ENCODE measurements at places on chromosomes 3 and 15.

DNA sequence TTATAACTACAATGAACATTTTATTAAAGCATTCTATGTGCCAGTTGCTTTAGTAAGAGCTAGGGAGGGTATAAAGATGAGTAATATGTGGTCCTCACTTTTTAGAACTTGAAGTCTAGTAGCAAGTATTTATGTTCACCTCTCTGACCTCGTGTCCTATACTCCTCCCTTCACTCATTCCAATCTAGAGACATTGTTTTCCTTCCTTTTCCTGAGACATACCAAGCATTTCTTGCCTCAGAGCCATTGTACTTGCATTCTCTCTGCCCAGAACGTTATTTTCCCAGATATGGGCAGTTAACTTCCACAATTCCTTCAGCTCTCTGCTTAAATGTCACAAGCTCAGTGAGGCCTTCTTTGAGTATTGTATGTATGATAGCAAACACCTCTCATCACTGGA is 408.6 kb downstream of the PDCD6IP start:
- DNase-seq: no peak

DNA sequence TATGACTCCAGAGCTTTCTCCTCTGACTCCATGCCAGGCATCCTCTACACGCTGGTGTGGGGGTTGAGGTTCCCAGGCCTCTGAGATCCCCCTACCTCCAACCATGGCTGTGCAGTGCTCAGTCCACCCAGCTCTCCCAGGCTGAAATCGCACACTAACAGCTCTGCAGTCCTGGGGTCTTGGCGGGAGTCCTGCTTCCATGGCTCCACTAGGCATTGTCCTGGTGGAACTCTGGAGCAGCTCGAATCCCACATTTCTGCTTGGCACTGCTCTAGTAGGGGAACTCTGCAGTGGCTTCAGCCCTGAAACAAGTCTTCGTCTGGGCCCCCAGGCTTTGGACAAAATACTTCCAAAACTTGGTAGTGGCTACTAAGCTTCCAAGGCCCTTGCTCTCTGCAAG is 50.7 kb downstream of the ROPN1B start:
- DNase-seq: no peak

DNA sequence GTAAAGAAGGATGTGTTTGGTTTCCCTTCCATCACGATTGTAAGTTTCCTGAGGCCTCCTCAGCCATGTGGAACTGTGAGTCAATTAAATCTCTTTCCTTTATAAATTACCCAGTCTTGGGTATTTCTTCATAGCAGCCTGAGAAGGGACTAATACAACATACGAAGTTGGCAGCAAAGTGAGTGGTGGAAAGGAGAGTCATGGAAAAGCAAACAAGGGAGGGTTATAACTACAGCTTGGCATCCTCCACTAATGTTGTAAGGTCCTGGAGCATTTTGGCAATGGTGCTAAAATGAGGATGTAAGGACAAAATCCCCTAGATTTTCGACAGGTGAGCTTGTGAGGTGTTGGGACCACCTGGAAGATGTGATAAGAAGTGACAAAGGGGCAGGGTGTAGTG is 5.8 kb upstream of the TMEM41A start:
- no peak for DNase-seq

DNA sequence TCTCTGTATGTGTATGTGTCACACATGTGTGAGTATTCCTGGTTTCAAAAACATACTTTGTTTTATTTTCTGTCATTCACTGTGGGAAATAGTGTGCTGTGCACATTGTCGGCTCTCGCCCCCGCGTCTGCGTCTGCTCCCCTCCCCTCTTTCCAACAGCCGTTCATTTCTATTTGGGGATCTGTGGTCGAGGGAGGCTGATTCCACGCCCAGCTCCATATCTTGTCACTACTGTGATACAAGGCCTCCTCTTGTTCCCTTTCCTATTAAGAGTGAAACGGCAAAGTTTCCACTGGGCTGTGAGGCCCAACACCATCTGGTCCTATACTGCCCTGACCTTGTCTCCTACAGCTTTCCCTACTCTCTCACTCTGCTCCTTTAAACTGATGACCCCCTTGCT is 172.5 kb upstream of the LRIG1 start:
- no peak for DNase-seq

DNA sequence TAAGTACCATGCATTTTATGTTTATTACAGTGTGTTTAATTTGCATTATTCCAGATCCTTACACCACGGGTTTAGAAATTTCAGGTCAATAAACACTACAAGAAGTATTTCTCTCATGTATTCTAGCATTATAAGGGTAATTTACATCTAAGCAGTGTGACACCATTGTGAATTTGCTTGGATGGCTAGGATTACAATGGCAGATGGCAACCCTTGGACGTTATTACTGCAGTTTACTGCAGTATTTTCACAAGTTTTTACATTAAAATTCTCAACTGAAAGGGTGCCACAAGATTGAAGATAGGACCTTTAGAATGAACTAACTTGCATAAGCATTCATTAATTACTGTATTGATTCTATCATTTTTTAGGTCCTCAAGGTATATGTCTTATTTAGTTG is 538.8 kb downstream of the NLGN1 start:
- DNase-seq: no peak

- DNase-seq: no peak
Observed at GRCh38 chr15:60534546-60534945, 55.6 kb upstream of the ICE2 start.

DNA sequence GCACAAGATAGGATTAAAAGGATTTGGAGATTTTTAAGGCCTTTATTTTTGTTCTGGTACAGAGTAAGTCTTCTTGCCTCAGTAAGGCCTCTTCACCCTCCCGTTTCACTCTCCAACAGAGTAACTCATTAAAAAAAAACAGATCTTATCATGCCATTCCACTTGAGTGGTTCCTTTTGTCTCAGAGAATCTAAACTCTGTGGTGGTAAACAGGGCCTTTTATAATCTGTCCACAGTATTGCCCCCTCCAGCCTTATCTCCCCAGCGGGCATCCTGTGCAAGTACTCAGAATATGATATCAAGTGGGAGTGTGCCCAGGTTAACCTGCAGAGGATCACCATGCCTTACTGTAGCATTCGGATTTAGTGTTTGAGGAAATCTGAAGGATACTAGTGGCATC is 20.3 kb upstream of the ATOSA start:
- DNase-seq: no peak

DNA sequence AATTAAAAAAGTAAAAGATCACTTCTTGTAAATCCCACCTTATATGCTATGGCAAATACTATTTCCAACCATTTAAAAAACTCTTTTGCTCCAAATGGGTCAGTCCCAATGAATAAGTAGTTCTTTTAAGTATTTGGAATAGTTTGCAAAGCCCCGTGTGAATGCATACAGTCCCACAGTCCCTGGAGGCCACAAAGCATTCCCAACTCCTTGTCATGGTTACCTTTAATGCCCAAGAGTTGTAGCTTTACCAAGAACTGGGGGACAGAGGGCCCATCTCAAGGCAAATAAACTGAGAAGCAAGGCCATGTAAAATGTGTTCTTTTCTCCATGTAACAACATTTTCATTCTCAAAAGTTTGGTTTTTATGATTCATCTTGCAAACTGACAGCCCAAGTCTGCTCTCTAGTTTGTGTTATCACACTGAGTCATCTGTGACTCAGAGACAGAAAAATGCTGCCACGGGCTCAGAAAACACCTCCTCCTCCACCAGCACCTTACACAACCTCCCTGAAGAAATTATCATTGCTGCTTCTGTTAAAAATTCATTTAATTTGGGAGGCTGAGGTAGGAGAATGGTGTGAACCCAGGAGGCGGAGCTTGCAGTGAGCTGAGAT is 336.2 kb downstream of the ERC2 start:
- DNase-seq: peak; percentile 30
